ENCODE measurements at places on chromosomes 6 and 20.
A peak's percentile ranks its signal among the peaks of the same experiment; 100 is the strongest.

- DNase-seq = peak; percentile 67
Observed at GRCh38 chr6:90156861-90157260, 139.8 kb downstream of the BACH2 start.

DNA sequence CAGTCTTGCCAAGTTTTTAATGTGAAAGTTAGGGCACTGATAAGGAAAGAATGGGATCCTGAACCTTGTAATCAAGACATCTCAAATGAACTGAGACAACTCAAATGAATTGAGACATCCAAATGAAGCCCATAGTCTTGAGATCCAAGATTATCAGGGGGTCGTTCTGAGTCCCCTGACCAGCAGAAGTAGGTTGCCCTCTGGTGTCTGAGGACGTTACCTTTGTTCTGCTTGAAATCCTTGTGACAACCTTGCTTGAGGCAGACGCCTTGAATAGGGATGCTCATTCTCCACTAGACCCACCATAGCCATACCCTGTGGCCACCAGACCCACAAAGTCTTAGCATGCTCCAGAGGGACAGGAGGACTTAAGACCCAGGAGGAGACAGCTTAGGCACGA is 37.7 kb downstream of the ZBTB9 start:
- DNase-seq = no peak

DNA sequence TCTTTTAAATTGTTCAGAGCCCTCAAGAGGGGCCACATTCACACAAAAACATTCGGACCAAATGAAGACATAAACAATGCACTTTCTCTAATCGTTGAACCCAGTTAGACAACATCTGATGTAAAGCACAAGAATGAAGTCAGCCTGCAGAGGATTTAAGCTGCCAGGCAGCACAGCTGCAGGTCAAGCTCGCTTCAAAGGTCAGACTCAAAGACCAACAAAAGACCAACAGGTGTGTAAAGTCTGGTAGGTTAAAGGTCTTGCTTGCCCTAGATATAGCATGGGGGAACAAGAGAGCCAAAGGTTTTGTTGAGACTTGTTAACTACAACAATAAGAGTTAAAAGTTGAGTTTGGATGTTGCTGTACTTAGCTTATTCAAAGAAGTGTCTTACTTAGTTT is 26.7 kb upstream of the MYLIP start:
- DNase-seq = no peak

GRCh38 chr6:17291778-17292177 is 10.6 kb downstream of the RBM24 start:
- no peak for DNase-seq

DNA sequence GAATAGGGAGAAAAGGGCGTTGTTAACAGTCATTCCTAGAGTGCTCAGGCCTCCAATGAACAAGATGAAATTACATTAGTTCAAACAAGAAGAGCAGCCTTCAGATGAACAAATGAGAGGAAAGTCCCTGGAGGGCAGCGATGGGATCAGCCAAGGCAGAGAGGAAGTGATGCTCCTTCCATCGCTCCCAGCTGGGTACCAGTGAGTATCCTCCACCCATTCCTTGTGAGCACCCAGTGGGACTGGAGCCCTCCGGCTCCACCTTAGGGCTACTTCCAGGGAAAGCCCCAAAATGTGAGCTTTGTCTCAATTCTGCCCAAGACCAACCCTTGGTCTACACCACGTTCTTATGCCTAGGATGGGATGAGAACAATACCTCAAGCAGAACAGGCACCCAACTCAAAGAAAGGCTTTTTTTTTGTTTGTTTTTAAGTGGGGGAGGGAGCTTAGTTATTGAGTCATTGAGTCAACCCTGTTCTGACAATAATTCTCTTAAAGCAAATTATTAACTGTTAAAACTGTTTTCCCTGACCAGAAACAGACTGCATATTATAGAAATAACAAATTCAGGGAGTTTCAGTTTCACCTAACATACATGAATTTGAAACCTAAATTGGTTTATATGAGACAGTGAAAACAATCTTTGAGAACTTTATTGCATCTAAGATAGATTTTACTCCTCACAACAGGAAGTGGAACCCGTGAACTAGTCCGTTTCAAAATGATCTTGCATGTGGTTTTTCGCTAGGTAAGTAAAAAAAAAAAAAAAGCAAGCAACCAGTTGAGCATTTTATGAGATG is 106.9 kb downstream of the IPCEF1 start:
- peak; percentile 53 for DNase-seq

- DNase-seq = peak; percentile 6
Observed at GRCh38 chr6:122995921-122996793, at the start of gene CLVS2. Gene CLVS2 (plus strand): TSS chr6:122996235. CDS start chr6:122997778, 1,543 bp downstream.

DNA sequence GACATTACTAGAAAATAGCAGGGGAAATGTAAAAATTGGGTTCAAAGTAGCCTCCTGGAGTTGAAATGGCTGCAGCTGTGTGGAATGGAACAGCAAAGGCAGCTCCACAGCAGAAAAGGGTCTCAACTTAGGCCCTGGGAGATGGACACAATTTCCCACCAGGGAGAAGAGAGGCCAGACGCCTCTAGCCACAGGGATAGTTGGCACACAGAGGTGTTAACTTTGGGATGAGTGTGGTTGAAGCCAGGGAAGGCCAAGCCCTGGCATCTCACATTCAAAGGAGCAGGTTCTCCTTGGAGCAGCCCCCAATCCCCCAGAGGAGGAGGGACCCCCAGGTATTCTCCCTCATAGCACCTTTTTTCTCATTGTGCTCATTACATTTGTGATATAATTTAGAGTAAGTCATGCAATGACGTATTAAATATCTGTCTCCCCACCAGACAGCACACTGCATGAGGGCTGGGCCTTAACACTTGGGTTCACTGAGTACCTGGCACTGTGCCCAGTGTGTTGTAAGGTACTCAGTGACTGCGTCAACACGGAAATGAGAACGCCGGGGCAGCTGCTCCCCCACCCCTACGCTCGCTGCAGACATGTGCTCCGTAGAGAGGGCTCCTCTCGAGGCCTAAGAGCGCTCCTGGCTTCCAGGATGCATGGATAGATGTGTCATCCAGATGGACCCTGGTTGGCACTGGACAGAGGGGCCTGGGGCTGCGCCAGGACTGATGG is 76.0 kb upstream of the CD93 start:
- peak; percentile 30 for DNase-seq

GRCh38 chr20:23362392-23363256 is 642 bp downstream of the GZF1 start:
- peak; percentile 47 for DNase-seq

- DNase-seq = no peak
Observed at GRCh38 chr6:42551217-42551616, 12.6 kb upstream of the UBR2 start.

DNA sequence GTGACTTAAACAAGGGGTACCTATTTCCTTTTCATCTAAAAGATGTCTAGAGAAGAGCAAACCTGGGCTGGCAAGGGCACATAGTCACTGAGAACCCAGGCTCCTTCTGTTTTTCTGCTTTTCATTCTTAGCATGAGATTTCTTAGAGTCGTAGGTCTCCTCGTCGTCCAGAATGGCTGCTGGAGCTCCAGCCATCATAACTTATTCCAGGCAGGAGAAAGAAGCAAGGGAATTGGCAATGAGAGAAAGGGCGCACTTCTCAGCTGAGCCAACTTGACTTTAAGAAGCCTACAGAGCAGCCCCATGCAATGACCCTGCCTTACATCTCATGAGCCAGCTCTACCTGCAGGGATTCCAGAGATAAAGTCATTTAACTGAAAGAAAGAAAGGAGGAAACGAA is 213.4 kb downstream of the BMP7 start:
- DNase-seq = no peak

GRCh38 chr6:55943329-55943728 is 67.9 kb upstream of the BMP5 start:
- DNase-seq = no peak

DNA sequence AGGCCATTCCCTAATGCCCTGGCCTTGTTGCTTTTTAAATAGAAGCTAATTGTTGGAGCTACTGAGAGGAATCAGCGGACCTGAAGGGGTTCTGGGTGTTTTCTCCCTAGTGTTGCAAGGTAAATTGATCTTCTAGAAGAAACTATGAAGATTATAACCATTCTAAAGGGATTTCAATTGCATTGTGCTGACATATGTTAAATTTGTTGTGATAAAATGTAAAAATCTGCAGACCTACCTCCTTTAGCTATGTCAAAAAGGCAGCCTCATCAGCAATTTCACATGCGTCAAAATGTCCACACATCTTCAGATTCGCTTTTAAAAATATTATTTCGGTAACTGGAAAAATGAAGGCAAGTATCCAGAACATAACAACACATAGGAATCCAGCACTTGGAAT is 44.4 kb downstream of the IYD start:
- DNase-seq = no peak

- DNase-seq = no peak
Observed at GRCh38 chr6:126738146-126738545, 380.3 kb upstream of the RSPO3 start.

DNA sequence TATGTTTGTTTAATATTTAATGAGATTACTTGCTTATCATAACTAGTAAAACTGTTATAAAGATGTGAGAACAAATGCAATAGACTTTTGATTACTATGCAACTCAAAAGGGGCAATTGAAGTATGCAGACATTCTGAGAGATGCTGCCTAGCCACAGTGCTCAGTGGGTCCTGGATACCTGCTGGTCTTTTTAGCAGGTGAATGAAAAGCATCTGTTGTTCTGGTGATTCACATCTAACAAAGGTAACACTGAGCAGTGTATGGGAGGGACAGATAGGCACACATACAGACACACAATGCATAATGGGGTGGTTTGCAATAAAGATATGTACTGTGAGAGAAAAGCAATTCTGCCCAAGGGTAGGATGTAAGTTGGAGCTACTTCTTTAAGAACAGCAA is 46.9 kb downstream of the OGFRL1 start:
- DNase-seq = no peak

- DNase-seq = no peak
Observed at GRCh38 chr6:149456311-149457021, 28.3 kb downstream of the ZC3H12D start.

DNA sequence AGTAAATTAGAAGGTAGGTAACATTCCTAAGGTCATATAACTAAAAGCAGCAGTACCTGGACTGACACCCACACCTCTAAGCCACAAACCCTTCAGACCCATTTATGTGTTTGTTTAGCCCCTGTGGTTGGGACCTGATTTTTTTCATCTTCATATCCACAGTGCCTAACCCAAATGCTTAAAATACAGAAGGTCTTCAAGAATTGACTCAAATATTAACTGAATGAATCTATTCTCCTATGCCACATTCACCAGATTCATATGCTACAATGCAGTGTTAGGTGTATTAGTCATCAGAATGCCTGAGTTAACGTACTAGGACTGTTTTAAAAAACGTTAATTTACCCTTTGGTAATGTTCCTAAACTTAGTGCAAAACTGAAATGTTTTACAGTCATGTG is 124.8 kb downstream of the AHI1 start:
- DNase-seq = no peak

DNA sequence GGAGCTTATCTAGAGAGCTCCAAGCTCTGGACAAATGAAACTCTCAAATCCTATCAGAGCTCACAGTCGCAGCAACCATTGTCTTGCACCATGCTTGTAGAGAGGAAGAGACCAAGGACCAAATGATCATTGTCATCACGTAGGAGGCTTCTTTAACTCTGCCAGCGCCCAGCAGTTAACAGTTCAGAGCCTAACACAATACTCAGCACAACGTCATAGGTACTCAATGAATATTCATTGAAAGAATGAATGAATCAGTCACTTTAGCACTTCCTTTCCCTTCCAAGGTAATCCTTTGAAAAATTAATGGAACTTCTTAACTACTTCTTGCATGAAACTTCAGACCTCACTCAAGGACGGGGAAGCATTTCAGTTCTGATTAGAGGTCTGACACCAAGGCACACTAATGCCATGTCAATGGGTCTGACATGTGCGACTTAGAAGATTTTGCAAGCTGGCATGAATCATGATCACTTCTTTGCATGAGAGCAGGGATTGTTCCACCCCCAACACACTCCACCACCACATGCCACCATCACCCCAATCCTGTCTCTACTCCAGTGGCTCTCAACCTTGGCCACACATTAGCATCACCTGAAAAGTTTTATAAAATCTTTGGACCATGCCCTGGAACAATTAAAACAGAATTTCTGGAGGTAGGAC is 45.1 kb downstream of the KHDC1L start:
- no peak for DNase-seq

- DNase-seq = peak; percentile 78
Observed at GRCh38 chr6:75204217-75204958, 1.5 kb downstream of the COL12A1 start.

DNA sequence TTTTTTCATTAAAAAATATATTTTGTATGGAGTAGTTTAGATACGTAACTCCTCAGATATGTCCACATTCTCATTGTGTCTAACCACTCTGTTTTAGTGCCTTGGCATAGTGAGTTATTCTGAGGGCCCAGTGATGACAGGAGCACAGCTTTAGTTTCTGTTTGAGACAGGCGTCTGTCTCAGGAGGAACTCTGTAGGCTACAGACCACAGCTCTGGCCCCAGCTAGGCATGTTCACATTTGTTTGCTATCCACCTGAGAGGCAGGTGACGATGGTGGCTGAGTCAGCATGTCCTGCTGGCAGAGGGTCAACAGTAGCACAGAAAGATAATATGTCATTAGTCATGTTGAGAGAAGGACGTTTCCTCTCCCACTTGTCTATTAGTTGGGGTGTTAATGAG is 16.3 kb downstream of the LRRC1 start:
- DNase-seq = peak; percentile 21

GRCh38 chr20:14963262-14963663 is 625.9 kb upstream of the FLRT3 start:
- DNase-seq = no peak

- no peak for DNase-seq
Observed at GRCh38 chr6:34916348-34916967, 27.4 kb downstream of the ANKS1A start.

DNA sequence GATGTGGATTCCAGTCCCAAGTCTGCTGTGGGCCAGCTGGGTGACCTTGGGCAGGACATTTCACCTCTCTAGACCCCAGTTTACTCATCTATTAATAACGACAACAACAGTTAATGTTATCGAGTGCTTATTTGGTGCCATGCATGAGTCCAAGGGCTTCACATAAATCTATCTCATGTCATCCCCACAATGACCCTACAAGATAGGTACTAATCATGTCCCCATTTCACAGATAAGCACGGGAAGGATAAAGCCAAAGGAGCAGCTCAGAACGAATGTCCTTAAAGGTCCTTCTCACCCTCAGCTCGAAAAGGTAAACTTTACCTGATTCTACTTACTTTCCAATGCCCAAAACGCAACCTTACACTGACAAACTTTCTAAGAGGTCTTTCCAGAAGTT is 35.7 kb downstream of the TRAM2 start:
- DNase-seq = no peak

GRCh38 chr6:111845441-111845871 is 27.8 kb downstream of the FYN start:
- peak; percentile 50 for DNase-seq

DNA sequence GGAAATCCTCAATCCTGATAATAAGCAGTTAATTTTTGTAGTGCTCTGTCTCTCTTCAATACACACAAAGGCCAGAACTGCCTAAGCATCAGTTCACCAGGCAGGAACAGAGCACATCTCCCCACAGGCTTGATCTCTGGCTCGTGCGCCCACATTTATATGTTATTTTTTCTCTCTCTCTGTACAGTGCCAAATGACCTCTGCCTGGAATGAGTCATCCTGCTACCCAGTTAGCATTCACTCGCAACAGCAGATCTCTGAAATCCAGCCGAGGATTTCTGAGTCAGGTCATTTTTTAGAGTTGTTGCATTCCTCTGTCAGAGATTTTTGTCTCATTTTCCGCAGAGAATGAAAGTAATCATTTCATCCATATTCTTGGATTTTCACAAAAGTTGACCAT is 107.1 kb downstream of the COL12A1 start:
- DNase-seq = no peak

- no peak for DNase-seq
Observed at GRCh38 chr6:110522427-110522826, 46.0 kb upstream of the SLC22A16 start.

Data from activated CD4-positive, alpha-beta T cell treated with anti-CD3 and anti-CD28 coated beads for 36 hours (primary cell).